ENCODE measurements at places on chromosomes 11 and 22.

DNA sequence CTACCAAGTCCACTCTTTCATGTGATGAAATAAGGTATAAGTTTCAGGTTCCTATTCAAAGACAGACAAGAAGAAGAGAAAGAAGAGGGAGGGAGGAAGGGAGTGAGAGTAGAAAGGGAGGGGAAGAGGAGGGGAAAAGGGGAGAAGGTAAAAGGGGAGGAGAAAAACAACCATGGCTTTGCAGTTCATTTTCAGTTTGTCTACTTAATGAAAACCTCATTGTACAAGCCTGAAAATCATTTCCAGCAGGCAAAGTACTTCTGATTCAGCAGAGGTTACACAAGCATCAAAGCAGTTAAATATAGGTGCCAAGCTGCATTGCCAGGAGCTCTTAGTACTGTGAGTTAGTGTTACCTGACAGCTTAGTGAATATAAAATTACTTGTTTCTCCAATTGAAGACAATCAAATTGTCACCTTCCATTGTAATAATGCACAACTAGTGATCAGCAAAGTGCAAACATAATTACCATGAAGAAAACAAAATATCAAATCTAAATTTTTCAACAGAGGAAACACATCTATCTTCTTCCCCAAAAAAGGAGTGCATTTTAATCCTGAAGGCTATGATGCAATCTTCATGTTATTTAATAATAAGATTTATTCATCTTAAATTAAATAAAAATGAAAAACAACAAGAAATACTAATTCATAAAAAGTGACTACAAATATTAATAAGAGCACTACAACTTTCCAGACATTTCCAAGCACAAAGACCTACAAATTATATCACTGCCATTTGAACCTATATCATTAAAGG is 8.2 kb downstream of the SOX6 start:
- DNase-seq: no peak

DNA sequence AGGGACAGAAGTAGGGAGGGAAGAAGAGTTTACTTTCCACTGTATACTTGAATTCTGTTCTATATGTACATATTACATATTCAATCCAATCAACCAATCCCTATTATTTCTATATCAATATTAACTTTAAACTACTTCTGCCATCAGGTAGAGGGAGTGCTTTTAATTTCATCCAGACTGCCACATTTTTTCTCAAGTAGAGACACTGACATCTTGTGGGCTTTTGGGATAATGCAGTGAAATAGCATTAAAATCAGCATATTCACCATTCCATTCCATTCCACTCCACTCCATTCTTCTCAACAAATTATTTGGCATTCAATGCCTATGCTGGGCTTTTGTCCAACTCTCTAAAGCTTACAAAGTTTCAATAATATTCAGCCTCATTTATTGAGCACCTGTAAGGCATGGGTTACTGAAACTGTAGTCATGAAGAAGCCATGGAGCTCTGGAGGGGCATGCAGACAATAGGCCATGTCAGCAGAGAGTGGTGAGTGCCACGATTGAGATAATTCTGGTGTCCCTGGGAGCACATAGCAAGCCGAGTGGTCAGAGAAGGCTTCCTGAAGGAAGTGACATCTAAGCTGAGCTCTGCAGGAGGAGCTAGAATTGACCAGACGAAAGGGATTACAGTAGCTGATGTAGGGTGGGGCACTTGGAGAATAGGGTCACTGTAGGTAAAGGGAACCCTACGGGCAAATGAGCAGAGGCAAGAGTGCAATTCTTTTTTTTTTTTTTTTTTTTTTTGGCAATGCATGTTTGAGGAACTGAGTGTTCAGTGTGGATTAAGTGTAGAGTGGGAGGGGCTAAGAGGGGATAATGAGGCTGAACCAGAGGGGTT is 12.8 kb upstream of the CLPB start:
- peak; percentile 22 for DNase-seq

- DNase-seq: no peak
Observed at GRCh38 chr22:44718418-44718817, 16.4 kb downstream of the PRR5 start.

- DNase-seq: no peak
Observed at GRCh38 chr11:115409116-115409670, 95.0 kb downstream of the CADM1 start.

DNA sequence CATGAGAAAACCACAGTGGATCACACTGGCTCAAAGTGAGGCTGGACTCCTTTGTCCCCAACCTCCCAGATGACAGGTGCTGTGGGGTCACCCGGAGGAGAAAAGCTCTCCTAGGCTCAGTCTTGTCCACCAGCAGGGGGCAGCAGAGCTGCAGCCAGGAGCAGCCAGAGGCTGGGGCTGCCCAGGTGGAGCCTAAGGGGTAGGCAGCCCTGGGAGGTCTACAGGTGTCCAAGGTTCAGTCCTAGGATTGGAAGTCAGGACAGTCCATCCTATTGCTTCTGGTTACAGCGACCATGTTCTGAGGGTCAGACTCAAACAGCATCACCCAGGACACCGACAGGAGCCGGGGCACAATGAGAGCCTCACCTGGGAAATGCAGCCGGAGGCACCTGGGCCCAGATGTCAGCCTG is 77.6 kb upstream of the IGLL5 start:
- DNase-seq: peak; percentile 32

- DNase-seq: no peak
Observed at GRCh38 chr11:69447786-69448185, 33.7 kb upstream of the LINC01488 start.

GRCh38 chr11:31797190-31798056 is 13.7 kb downstream of the PAX6 start:
- DNase-seq: no peak

DNA sequence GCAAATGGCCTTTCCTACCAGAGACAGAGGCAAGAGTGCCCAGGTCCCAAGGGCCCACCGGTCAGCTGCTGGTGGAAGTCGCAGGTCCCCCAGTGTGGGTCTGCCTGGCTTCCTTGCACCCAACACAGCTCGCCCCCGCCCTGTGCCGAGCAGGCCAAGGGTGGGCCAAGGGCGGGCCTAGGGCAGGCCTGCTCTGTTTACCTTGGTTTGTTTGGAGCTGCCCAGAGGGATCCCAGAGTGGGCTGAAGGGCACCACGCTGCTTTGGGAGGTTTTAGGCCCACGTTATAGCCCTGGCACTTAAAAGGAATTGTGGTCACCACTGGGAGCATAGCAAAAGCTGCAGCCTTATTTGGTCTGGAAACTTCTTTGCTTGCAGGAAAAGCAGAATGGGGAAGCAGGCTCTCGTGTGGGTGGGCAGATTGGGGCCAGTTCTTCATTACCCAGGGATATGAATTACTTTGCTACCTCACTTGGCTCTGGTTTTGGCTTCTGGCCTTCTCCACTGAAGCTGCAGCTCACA is 38.0 kb downstream of the MRGPRD start:
- no peak for DNase-seq

DNA sequence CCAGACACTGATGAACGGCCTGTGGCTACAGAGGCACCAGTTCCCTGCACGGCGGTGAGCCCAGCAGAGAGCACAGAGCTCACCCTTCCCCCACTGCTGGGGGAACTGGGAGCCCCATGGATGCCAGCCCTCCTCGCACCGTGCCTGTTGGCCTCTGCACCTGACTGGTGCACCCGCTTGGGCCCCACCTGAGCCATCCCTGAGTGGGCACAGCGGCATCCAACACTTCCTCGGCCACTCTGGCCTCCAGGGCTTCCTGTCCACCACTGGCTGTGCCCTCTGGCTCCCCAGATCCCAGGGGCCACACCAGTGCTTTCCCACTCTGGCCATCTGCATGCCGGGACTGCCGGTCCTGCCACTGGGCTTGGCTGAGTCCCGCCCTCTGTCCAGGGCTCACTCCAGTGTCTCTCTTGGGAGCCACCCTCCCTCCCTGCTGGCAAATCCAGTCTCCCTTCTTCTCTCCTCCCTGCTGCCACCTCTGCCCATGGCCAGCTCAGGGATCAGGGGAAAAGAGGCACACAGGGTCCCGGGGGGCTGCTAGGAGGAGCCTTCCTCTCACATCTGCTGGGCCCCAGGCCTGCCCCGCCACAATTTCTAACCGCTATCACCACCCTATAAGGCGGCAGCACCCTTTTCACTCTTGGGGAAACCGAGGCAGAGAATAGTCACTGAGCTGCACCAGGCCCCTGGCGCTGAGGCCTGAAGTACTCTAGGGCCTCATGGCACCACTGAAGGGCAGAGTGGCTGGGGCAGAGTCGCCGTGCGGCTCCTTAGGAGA is 33.0 kb downstream of the GNB1L start:
- DNase-seq: no peak

GRCh38 chr11:134573857-134574256 is 161.8 kb upstream of the B3GAT1 start:
- no peak for DNase-seq

- DNase-seq: no peak
Observed at GRCh38 chr22:33867971-33868370, 52.3 kb downstream of the LARGE1 start.

GRCh38 chr22:48887394-48888332 is 940.0 kb downstream of the BRD1 start:
- no peak for DNase-seq

DNA sequence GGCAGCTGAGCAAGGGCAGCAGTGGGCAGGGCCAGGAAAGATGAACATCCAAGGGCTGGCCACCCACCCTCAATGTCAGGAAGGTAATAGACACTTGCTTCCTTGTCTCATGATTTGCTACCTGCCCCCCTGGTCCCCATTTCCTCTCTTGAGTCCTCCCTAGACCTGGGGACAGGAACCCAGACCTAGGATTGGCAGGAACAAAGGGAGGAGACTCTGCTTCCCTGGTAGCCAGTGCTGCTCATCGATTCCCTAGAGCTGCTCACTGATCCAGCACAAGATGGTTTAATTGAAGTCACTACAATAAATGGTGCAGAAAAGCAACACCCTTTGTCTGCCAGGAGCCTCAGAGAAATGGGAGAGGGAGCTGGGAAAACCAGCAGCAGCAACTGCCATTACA is 67.8 kb upstream of the CHST1 start:
- no peak for DNase-seq

DNA sequence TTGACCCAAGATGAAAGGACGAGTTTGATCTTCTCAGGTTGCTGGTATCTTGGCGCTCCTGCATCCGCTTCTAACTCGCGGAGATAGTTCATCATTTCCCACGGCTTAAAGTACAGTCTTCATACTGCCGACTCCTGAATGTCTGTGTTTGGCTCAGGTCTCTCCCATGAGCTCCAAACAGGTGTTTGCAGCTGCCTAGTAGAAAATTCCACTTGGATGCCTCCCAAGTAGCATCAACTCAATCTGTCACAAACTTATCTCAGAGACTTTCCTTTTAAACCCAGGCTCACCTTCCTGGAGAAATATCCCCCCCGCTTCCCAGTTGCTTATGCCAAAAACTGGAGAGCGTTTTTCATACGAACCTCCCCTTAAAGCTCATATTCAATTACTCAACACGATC is 986.5 kb downstream of the TBC1D22A start:
- no peak for DNase-seq
